NCI-H2227 treated with DMSO at 0.1 percent for 48 hours (cell line): ENCODE measurements at places on chromosomes 2 and 18.
A peak's percentile ranks its signal among the peaks of the same experiment; 100 is the strongest.

DNA sequence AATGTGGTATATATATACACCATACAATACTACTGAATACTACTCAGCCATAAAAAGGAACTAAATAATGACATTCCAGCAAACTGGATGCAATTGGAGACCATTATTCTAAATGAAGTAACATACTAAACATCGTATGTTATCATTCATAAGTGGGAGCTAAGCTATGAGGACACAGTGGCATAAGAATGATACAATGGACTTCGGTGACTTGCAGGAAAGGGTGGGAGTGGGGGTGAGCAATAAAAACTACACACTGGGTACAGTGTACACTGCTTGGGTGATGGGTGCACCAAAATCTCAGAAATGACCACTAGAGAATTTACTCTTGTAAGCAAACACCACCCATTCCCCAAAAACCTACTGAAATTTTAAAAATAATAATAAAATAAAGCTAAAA lies 87.9 kb downstream of the RAB31 start:
- DNase-seq, result no peak

DNA sequence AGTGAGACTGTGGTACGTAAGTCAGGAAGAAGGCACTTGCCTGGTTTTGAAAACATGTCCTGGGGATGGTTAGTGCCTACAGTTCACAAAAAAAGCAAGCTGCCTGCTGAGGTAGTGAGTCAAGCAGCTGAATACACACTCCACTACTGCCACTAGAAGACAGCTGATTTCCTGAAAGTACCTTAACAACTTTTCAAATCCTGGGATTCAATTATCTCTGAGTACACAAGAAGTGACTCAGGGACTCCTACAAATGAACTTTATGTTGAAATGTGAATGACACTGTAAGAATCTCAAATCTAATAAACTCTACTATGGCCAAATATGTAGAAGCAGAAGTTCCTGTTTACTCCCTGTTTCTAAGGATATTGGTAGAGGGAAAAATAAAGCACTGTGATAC lies 58.0 kb upstream of the ARL5A start:
- DNase-seq, result no peak

DNA sequence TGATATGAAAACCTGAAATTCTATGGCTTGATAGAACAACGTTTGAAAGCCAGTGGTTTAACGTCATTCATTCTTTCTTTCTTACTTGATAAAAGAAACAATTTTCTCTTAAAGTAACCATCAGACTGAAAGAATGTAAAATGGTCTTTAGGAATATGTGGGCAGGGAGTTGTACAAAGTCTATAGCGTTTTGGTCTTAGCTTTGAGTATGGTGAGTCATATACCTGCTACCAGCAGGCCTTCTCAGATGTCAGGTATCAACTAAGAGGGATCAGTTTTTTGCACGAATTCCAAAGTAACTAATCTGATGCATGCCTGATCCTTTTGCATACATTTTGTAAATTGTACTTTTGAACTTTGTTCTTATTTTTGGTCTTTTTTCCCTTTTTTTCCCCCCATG lies 101.5 kb upstream of the DSEL start:
- DNase-seq, result no peak

GRCh38 chr2:152347076-152347475 lies 12.1 kb downstream of the FMNL2 start:
- DNase-seq, result no peak

DNA sequence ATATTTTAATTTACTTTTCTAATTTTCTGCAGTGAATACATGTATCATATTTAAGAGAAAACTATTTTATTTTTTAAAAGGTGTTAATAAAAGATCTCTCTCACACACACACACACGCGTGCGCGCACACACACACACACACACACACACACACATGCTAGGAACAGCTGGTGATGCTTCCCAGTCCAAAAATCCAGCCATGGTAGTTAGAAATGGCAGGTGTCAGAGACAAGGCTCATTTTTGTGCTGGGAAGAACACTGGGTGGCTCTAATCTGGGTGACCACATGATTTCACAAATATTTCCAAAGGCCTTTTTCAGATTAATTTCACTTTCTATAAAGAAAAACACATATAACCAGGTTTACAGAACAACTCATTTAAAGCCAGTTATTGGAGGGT lies 104.5 kb upstream of the NCK2 start:
- DNase-seq, result no peak

DNA sequence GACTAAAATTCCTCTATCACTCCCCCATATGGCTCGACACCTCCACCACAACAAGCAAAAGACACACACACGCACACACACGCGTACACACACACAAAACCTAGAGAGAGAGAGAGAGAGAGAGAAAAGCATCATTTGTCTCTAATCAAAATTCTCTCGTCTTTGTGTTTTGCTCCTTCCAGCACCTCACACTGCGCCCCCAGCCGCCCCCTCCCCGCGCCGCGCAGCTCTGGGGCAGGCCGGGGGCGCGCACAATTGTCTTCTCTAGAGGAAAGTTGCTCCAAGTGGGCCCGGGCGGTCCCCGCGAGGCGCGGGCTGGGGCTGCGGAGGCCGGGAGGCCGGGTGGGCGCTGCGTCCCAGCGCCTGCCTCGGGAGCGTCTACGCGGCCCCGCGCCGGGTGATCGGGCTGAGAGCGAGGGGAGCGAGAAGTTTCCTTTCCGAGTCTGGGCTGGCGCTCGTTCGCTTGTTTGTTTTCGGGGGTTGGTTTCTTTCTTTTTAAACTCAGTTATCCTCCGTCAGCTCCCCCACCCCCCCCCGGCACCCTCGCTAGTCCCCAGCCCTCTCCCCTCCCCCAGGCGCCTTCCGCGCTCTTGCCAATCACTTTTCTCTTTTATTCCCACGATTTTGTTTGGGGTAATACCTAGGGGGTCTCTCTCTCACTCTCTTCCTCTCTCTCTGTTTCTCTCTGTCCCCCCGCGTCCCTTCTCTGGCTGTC lies 4.1 kb downstream of the ZEB2 start:
- DNase-seq, result peak; percentile 27

- no peak for DNase-seq
These were observed 585.0 kb upstream of the VRK2 start for GRCh38 chr2:57461624-57462023.

DNA sequence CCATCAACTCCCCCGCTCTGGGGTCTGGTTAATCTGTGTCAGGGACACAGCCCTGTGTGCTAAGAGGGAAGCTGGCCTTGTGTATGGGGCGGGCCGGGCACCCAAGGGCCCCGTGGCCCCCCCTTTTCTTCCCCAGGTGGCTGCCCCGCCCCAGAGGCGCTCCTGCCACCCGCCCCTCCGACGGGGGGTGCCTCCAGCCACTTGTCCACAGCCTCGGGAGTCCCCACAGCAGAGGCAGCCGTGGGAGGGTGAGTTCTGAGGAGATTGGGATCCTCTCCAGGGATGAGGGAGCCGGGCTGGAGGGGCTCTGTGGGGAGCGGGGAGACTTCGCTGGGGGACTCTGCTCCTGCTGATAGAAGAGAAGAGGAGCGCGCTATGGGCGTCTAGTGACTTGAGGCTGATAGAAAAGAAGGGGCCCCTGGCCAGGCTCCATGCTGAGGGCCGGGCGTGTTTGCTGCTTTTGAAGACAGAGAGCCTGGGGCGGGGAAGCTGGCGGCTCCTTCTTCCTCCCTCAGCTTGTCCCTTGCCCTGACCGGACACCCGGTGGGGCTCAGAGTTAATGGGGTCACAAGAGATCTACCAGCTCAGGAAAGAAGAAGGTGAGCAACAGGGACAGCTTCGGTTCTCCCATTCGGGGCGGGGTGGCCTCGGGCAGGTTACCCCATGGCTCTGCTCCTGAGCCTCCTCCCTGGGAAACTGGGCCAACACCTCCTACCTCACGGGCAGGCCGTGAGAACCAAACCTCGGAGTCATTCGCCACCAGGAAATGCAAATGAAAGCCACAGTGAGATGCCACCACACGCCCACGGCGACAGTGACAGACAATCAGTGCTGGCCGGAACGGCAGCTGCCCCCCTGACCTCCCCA lies 89.4 kb upstream of the TAF1B start:
- no peak for DNase-seq

GRCh38 chr2:69453475-69454129 lies 16.4 kb upstream of the NFU1 start:
- DNase-seq, result no peak

GRCh38 chr18:26992926-26993325 lies 127.4 kb upstream of the AQP4 start:
- no peak for DNase-seq
